ENCODE measurements at places on chromosomes 6 and 20. TPM values are rescaled to one million over a fixed set of nuclear protein-coding genes. Genes with fewer than 3 reads are reported as not detected.
A peak's percentile ranks its signal among the peaks of the same experiment; 100 is the strongest.

The RBCK1 gene
- 93.9 TPM for total RNA-seq

- H3K27ac ChIP-seq: no peak overlapping the region
- no peak overlapping the region for H3K4me3 ChIP-seq
- no peaks in the 10 kb centered on the region for H3K36me3 ChIP-seq
- no peak for DNase-seq
Observed at GRCh38 chr20:50001784-50002311, 19.1 kb downstream of the SNAI1 start.

DNA sequence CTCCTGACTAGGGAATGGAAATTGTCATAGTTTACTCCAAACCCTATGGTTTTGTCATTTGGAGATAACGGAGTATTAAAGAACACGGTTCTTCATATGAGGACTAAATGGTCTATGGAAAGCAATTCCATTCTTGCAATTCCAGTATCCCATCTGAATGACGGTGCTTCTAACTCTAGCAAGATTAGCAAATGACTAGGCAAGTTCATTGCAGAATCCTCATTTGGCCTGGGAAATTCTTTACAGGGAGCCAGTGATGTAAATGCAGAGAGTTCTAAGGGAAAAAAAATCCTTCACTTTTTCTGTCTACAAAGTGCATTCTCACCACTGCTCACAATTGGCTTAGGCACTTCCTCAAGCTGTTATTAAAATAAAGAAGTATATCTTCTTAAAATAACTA lies 111.5 kb downstream of the MOXD1 start:
- peaks cover 8% of the 10 kb centered on the region for H3K27me3 ChIP-seq
- no peaks in the 10 kb centered on the region for H3K4me1 ChIP-seq
- no peak overlapping the region for H3K27ac ChIP-seq
- H3K4me3 ChIP-seq: no peak overlapping the region
- H3K36me3 ChIP-seq: no peaks in the 10 kb centered on the region

- no peak overlapping the region for H3K4me3 ChIP-seq
- H3K4me1 ChIP-seq: no peaks in the 10 kb centered on the region
- H3K27ac ChIP-seq: no peak overlapping the region
- no peaks in the 10 kb centered on the region for H3K27me3 ChIP-seq
- peak; percentile 26 for DNase-seq
- H3K36me3 ChIP-seq: peaks cover 31% of the 10 kb centered on the region
Observed at GRCh38 chr20:13819885-13820645, 35.2 kb downstream of the NDUFAF5 start.

DNA sequence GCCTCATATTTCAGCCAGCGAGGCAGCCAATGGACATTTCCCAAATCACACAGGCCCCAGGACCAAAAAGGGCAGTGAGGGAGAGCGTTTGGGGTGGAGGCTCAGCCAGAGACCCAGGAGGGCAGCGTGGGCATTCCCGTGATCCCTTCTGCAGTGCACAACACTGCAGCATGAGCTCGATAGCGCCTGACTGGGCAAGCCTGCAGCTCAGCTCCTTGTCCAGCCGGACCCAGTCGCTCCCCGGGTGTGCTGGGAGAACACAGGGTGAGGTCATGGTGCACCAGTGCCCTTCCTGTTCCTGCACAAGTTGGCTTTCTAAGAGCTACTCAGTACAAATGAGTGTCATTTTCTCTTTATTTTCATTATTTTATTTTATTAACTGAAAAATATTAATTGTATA lies 5.9 kb downstream of the TTLL2 start:
- no peak overlapping the region for H3K4me3 ChIP-seq
- no peak for DNase-seq
- H3K4me1 ChIP-seq: no peaks in the 10 kb centered on the region
- peaks cover 3% of the 10 kb centered on the region for H3K27me3 ChIP-seq

- H3K27me3 ChIP-seq: no peaks in the 10 kb centered on the region
- H3K27ac ChIP-seq: no peak overlapping the region
- peaks cover 55% of the 10 kb centered on the region for H3K36me3 ChIP-seq
- H3K4me3 ChIP-seq: no peak overlapping the region
Observed at GRCh38 chr20:25676164-25676809, 20.4 kb downstream of the ZNF337 start.

GRCh38 chr6:25165800-25166199 lies 113.4 kb upstream of the CARMIL1 start:
- H3K36me3 ChIP-seq: no peaks in the 10 kb centered on the region
- H3K27ac ChIP-seq: no peak overlapping the region
- no peak overlapping the region for H3K4me3 ChIP-seq
- DNase-seq: no peak

DNA sequence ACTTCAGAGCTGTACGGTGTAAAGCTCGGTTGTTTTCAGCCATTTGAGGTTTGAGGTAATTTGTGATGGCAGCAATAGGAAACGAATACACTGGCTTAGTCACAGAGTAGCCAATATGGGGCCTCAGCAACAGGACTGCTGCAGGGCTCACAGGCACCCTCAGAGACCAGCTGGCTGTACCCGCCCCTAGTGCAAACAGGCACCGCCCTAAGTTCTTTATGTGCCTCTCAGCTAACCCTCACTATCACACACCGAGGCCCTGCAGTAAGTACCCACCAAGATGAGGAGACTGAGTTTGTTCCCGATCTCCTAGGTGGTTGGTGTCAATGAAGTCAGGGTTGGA lies 11.2 kb upstream of the SERPINB9 start:
- no peak for DNase-seq
- H3K4me1 ChIP-seq: peaks cover 5% of the 10 kb centered on the region
- H3K27ac ChIP-seq: no peak overlapping the region
- H3K36me3 ChIP-seq: no peaks in the 10 kb centered on the region
- H3K4me3 ChIP-seq: no peak overlapping the region

DNA sequence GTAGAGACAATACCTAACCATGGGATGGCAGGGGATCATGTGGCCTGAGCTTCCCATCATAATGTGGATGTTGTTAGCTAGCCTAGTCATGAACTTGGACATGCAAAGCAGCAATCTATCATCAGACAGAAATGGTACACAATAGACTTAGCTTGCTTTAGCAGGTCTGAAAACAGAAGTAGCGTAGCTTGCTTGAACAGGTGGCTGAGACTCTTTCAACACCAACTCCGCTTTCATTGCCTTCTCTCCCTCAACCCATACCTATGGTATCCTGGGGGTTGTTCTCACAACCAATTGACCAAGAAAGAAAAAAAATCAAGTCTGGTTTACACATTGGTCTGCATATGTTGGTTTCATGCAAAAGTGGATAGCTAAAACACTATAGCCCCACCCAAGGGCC lies 23.0 kb downstream of the CD164 start:
- H3K4me3 ChIP-seq: no peak overlapping the region
- no peak for DNase-seq
- H3K27me3 ChIP-seq: no peaks in the 10 kb centered on the region
- H3K27ac ChIP-seq: no peak overlapping the region

DNA sequence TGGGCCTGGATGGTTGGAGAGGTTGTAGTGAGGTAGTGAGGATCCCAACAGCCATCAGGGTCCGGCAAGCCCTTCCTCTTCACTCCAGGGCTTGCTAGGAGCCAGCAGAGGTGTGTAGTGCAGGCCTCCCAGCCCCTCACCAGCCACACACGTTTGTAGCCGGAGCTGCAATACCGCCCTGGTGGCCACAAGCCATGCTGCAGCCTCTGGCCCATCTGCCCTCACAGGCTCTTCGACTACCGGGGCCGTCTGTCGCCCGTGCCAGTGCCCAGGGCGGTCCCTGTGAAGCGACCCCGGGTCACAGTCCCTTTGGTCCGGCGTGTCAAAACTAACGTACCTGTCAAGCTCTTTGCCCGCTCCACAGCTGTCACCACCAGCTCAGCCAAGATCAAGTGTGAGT lies 36.4 kb downstream of the EIF2S2 start:
- H3K4me3 ChIP-seq: no peak overlapping the region
- peaks cover 86% of the 10 kb centered on the region for H3K36me3 ChIP-seq
- no peak for DNase-seq

DNA sequence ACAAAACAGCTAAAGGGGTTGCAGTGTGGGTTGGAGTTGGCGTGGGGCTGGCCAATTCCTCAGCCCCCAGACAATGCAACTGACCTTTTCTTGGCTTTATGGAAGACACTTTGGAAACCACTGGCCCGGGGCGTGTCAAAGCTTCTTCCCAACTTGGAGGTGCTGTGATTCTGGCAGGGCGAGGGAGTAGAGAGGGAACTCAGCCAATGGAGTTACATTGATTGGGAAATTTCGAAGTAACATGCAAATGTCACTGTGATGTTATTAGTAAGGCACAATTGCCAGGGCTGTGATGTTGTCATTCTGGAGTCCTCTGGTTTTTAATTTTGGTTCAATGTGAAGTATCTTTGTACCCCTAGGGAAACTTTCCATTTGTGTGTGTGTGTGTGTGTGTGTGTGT lies 41.5 kb upstream of the EPB41L1 start:
- H3K36me3 ChIP-seq: no peaks in the 10 kb centered on the region
- no peak for DNase-seq
- H3K4me3 ChIP-seq: no peak overlapping the region
- H3K27me3 ChIP-seq: peaks cover 3% of the 10 kb centered on the region

GRCh38 chr6:56032715-56033260 lies 157.4 kb upstream of the BMP5 start:
- DNase-seq: no peak
- H3K4me1 ChIP-seq: no peaks in the 10 kb centered on the region
- H3K27me3 ChIP-seq: no peaks in the 10 kb centered on the region
- no peak overlapping the region for H3K27ac ChIP-seq
- H3K36me3 ChIP-seq: no peaks in the 10 kb centered on the region

GRCh38 chr20:584161-584970 lies 25.7 kb downstream of the TCF15 start:
- no peaks in the 10 kb centered on the region for H3K36me3 ChIP-seq
- DNase-seq: no peak
- H3K4me1 ChIP-seq: no peaks in the 10 kb centered on the region
- H3K27me3 ChIP-seq: peaks cover 10% of the 10 kb centered on the region

GRCh38 chr6:12666886-12667285 lies 49.7 kb upstream of the PHACTR1 start:
- H3K27me3 ChIP-seq: no peaks in the 10 kb centered on the region
- H3K27ac ChIP-seq: no peak overlapping the region
- no peak for DNase-seq
- H3K4me3 ChIP-seq: no peak overlapping the region
- H3K4me1 ChIP-seq: no peaks in the 10 kb centered on the region
- no peaks in the 10 kb centered on the region for H3K36me3 ChIP-seq

DNA sequence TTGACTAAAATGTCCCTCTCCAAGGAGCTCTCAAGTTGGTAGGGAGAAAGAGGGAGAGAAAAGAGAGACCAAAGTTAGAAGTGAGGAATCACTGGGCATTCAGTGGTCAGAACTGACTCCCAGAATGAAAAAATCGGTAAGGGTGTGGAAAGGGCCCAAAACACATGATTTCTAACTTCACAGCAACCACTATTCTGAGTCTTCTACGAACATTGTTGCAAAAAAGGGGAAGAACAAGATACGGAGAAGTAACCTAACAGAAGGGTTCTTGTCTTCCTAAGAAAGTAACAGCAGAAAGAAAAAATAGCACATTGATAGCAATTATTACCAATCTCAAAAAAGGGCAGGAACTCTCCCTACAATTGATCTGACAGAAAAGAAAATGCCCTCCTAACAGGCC lies 65.6 kb downstream of the ATP9A start:
- no peak for DNase-seq
- no peaks in the 10 kb centered on the region for H3K36me3 ChIP-seq
- H3K4me3 ChIP-seq: no peak overlapping the region
- H3K4me1 ChIP-seq: no peaks in the 10 kb centered on the region

- H3K27ac ChIP-seq: peak overlapping the region; percentile 74
- peaks cover 19% of the 10 kb centered on the region for H3K4me1 ChIP-seq
- peak; percentile 49 for DNase-seq
Observed at GRCh38 chr6:35687658-35688604, 784 bp downstream of the FKBP5 start.

DNA sequence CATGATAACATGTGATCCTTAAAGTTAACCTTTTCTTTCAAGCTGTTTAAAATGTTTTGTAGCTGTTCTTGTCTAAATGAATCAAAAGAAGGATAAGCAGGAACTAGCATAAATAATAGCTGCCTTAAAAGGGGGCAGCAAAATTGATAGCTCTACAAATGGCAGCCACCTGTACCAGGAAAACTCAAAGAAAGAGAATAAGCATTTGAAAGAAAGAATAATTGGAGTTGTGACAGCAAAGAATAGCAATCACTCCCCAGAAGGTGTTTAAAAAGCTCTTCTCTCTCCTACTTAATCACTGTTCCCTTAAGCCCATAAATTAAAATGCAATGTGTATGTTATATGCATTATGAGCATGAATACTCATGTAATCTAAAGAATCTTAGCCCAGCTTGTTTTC lies 114.6 kb downstream of the SIM1 start:
- H3K4me1 ChIP-seq: no peaks in the 10 kb centered on the region
- no peaks in the 10 kb centered on the region for H3K36me3 ChIP-seq
- no peak overlapping the region for H3K4me3 ChIP-seq
- no peak for DNase-seq

DNA sequence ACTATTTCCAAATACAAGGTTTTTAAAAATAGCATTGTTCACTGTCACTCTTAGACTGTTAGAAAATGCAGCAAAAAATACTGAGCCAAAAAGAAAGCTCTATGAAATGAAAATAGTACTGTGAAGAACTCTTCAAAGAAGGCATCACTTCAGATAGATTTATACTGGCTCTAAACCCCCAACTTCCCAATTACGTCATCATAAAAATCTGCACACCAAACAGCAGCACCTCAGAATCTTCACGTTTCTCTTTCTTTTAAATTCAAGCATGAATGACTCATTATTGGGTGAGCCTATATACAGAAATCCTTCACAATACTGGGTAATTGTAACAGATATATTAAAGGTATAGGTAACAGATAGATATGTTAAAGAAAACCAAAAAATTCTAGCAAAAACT lies 208.4 kb upstream of the HTR1E start:
- no peak overlapping the region for H3K27ac ChIP-seq
- no peaks in the 10 kb centered on the region for H3K4me1 ChIP-seq
- H3K27me3 ChIP-seq: no peaks in the 10 kb centered on the region
- DNase-seq: no peak
- no peaks in the 10 kb centered on the region for H3K36me3 ChIP-seq

DNA sequence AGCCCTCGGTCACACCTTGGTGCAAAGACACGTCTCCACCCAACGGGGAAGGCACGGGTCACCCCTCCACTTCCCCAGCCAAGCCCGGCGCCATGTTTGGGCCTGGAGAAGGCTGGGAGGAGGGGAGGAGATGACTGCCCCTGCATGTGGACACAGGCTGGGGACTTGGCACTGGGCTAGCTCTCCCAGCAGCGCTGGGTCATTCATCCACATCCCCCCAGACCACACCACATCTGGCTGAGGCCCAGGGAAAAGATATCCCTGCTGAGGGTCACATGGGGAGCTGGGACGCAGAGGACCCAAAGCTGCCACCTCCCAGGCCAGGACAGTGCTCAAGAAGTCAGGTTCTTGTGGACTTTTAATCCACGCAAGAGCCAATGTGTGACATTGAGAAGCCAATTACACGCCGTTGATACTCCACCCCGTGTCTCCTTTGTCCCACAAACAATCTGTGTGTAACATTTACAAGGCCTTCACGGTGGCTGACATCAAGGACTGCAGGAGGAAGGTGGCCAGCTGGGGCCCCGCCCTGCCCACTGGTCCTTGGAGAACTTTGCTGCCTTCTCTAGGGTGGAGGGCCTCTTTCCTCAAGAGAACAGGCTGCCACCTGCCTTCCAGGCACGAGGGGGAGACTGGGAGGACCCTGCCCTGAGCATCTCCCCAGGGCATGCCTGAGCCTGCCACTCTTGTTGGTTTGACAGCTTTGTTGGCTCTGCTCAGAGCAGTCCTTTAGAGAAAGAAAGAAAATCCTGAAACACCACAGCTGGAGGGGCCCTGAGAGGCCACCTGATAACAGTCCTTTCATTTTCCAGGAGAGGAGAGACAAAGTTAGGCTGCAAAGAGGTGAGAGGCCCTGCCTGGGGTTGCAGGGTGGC lies 5.3 kb upstream of the IP6K3 start:
- no peak overlapping the region for H3K4me3 ChIP-seq
- no peak for DNase-seq
- no peak overlapping the region for H3K27ac ChIP-seq
- no peaks in the 10 kb centered on the region for H3K36me3 ChIP-seq
- no peaks in the 10 kb centered on the region for H3K4me1 ChIP-seq

All from CD4-positive, CD25-positive, alpha-beta regulatory T cell (primary cell).